ENCODE measurements at places on chromosomes 3 and 15.
A peak's percentile ranks its signal among the peaks of the same experiment; 100 is the strongest.

- no peak for DNase-seq
Observed at GRCh38 chr15:93882141-93882540, 349.2 kb upstream of the MCTP2 start.

DNA sequence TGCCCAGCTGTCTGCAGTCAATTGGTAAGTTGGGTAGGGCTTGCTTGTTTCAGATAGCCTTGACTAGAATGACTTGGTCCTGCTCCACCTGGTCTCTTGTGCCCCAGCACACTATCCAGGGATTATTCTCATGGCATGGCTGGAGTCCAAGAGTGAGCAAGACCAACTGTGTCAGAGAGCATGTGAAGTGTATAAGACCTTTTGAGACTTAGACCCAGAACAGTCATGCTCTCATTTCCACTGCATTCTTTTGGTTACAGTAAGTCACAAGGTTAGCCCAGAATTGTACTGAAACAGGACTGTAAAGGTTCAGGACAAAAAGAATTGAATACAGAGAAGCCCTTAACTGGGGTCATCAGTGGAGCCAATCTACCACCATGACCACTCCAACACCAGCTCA lies 650.8 kb upstream of the ADAMTS9 start:
- no peak for DNase-seq

DNA sequence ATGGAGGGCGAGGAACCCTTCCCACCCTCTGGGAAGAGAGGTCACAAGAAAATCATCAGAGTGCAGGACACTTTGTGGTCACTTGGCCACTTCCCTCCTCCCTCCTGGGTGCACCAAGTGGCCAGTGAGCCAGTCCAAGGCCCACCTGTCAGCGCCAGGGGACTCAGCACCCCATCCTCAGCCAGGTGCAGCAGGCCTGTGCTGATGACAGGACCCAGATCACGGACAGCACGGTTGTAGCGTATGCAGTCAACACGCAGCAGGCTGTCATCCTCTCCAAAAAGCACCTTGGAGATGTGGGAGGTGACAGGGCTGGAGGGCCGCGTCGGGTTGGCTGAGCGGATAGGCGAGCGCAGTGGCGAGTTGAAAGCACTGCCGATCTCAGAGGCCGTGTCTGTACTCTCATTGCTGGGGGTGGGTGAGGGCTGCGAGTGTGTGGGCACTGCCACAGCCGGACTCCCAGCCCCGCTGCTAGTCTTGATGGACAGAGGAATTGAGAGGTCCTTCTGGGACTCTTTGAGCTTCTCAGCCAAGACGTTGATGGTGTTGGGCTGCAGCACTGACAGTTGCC lies 41.5 kb downstream of the SEMA3G start:
- DNase-seq, result no peak

DNA sequence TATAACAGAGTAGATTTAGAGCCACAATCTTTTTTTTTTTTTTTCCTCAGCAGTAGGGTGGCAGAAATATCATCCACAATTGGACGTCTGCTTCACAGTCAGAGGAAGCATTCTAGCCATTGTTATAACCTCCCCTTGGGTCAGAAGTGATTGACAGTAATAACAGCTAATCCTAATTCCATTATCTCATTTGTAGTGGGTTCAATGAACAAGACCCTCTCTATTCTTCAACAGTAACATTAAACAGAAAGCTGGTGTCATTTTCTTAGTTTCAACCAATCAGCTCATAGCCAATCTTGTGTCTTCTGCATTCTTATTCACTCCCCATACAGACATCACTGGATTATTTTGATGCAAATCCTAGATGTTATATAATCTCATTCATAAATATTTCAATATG lies 44.6 kb downstream of the QTRT2 start:
- no peak for DNase-seq

GRCh38 chr3:69360690-69361089 lies 25.2 kb downstream of the FRMD4B start:
- no peak for DNase-seq

- no peak for DNase-seq
Observed at GRCh38 chr3:61111825-61112224, 139.4 kb downstream of the FHIT start.

GRCh38 chr3:54358969-54359694 lies 236.8 kb downstream of the CACNA2D3 start:
- no peak for DNase-seq

- DNase-seq, result no peak
Observed at GRCh38 chr15:68300115-68300940, 22.8 kb downstream of the FEM1B start.

DNA sequence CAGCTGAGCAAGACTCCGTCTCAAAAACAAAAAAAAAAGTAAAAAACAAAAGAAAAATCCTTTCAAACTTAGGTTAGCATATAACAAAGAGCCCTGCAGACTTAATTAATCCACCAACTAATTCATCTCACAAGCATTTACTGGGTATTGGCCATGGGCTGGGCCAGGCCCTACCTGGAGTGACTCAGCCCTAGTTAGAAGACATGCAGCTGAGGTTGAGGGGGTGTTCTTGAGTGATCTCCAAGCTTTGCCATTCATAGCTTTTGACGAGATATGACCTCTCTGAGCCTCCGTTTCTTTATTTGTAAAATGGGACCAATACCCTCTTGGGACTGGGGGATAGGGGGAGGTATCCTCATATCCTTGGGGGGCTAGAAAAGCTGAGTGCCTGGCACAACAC lies 7.8 kb downstream of the FBXL22 start:
- DNase-seq, result no peak

- no peak for DNase-seq
Observed at GRCh38 chr3:134974624-134975023, 179.6 kb downstream of the EPHB1 start.

GRCh38 chr3:154168998-154169795 lies 48.0 kb downstream of the ARHGEF26 start:
- no peak for DNase-seq

DNA sequence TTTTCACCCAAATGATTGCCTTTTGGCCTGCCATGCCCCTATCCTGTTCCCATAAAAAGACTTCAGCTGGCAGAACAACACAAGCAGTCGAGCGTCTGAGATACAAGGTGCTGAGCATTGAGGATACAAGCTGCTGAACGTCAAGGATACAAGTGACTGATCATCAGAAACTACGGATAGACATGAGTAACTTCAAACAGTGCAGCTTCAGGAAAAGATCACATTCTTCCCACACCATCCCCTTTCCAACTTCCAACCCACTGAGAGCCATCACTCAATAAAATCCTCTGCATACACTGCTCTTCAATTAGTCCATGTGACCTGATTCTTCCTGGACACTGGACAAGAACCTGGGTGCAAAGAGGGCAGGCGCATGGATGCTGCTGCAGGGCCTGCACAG lies 1198.9 kb downstream of the ROBO2 start:
- DNase-seq, result no peak

GRCh38 chr3:108474581-108474980 lies 35.8 kb downstream of the MYH15 start:
- DNase-seq, result no peak

DNA sequence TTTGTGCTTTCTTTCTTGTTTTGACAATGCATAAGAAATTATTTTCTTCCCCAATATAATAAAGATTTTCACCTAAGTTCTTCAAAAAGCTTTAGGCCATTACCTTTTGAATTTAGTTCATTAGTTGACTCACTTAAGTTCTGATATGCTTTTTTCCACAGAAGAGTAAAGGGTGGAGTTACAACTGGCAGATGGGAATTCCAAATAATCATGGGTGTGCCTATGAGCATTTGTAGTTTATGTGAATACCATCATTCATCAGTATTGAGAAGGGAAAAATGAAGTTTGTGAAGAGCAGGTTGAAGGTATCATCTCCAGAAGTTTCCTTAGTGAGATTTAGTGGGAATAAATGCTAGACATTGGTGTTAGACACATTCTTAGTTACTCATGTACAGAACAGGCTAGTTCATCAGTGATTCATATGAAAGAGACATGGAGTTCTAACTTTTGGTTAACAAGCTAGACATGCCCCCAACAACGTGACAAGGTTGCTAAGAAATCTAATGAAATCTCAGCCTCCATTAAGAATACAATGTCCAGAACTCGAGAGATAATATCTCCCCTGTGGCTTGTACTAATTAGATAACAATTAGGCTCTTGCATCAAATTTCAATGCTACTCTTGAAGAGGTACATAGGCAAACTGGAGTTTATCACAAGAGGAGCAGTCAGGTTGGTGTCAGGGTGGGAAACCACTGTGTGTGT lies 16.9 kb upstream of the ALCAM start:
- DNase-seq, result no peak

- no peak for DNase-seq
Observed at GRCh38 chr3:52528586-52529375, 4.9 kb downstream of the NT5DC2 start.

- DNase-seq, result no peak
Observed at GRCh38 chr3:1843111-1843510, 255.6 kb upstream of the CNTN4 start.

GRCh38 chr3:195451373-195452015 lies 8.7 kb upstream of the ACAP2 start:
- DNase-seq, result no peak

GRCh38 chr3:138479438-138479863 lies 45.0 kb downstream of the ESYT3 start:
- peak; percentile 9 for DNase-seq
